ENCODE measurements at places on chromosomes 7 and 10. TPM values are rescaled to one million over a fixed set of nuclear protein-coding genes. Genes with fewer than 3 reads are reported as not detected.

GRCh38 chr10:88037623-88038022, 174.2 kb downstream of the PTEN start:
- no peak for DNase-seq
- no peaks in the 10 kb centered on the region for H3K36me3 ChIP-seq
- no peak overlapping the region for H3K4me3 ChIP-seq
- no peaks in the 10 kb centered on the region for H3K27me3 ChIP-seq

DNA sequence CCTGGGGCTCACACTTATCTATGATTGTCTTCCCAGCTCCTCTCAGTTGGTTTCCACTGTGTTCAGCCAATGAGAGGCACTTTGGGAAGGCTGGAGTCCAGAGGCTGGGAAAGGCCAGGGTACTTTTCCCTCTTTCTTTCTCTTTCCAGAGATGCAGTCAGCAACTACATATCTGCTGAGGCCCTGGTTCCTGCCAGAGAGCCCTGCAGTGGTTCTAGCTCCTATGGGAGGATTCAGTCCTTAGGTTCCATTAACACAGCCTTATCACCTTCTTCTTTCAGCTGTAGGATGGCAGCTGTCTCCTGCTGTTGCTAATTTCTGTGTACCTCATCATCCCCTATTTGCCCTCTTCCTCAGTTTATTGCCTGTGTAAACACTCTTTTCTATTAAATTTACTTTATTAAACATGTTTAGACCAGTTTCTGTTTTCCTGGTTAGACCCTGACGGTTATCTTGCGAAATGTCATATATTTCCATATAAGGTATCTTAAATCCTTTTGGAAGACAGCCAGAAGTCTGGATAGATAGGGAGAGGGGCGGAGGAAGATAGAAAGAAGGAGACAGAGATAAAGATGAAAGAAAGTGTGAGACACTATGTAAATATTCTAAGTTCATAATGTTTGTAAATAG, 100.3 kb downstream of the HGF start:
- H3K36me3 ChIP-seq = no peaks in the 10 kb centered on the region
- H3K4me1 ChIP-seq = peaks cover 5% of the 10 kb centered on the region
- no peak for DNase-seq
- no peak overlapping the region for H3K4me3 ChIP-seq

DNA sequence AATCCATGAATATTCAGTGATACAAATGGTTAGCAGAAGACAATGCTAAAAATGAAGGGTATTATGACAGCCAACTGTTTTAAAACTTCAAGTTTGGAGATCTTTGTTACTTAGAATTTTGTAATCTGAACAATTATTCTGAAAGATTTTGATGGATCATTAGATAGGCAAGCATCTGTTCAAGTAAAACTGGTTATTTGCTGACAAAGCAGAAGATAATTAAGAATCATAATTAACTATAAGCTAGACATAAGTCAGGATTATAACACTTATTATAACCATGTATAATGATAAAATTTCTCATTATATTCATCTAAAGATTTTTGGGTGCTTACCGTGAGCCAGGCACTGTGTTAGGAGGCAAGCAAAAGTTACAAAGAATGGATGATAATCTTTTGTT, 1145.1 kb downstream of the CNTNAP2 start:
- no peak for DNase-seq
- no peak overlapping the region for H3K4me3 ChIP-seq
- H3K27me3 ChIP-seq = no peaks in the 10 kb centered on the region
- no peaks in the 10 kb centered on the region for H3K4me1 ChIP-seq
- H3K36me3 ChIP-seq = no peaks in the 10 kb centered on the region

GRCh38 chr7:35848725-35849124, 47.9 kb downstream of the SEPTIN7 start:
- no peak for DNase-seq
- no peak overlapping the region for H3K27ac ChIP-seq
- H3K4me3 ChIP-seq = no peak overlapping the region
- no peaks in the 10 kb centered on the region for H3K4me1 ChIP-seq

- DNase-seq = no peak
- no peaks in the 10 kb centered on the region for H3K4me1 ChIP-seq
- no peaks in the 10 kb centered on the region for H3K36me3 ChIP-seq
- H3K27me3 ChIP-seq = no peaks in the 10 kb centered on the region
- H3K4me3 ChIP-seq = no peak overlapping the region
- no peak overlapping the region for H3K27ac ChIP-seq
These were observed 2.9 kb downstream of the HYAL4 start for GRCh38 chr7:123847868-123848267.

DNA sequence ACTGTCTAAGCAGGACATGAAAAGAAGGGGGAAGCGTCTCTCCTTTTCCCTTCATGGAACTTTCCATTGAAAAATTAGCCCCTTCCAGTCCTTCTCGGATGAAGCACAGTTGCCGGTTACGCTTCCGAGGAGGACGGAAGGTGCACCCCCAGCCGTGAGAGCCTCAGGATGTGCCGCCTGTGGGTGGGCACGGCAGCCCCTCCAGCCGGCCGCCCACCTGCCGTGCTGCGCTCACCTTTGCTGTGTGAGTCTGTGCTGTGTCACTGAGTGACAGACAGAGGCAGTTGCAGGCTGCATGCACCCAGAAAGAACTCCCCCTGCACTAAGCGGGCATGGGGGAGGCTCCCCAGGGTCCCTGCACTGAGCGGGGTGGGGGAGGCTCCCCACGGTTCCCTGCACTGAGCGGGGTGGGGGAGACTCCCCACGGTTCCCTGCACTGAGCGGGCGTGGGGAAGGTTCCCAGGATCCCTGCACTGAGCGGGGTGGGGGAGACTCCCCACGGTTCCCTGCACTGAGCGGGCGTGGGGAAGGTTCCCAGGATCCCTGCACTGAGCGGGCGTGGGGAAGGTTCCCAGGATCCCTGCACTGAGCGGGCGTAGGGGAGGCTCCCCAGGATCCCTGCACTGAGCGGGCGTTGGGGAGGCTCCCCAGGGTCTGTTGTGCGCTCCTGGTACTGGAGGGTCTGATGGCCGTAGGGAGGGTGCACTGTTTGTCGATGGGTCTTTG, 74.2 kb downstream of the DNAJB6 start:
- peaks cover 67% of the 10 kb centered on the region for H3K36me3 ChIP-seq
- H3K27me3 ChIP-seq = no peaks in the 10 kb centered on the region
- H3K4me1 ChIP-seq = peaks cover 40% of the 10 kb centered on the region
- no peak overlapping the region for H3K27ac ChIP-seq

GRCh38 chr10:61404751-61405150, 48.4 kb downstream of the TMEM26 start:
- no peaks in the 10 kb centered on the region for H3K4me1 ChIP-seq
- H3K27me3 ChIP-seq = no peaks in the 10 kb centered on the region
- no peak overlapping the region for H3K27ac ChIP-seq
- H3K4me3 ChIP-seq = no peak overlapping the region
- no peak for DNase-seq
- no peaks in the 10 kb centered on the region for H3K36me3 ChIP-seq

The AP3M1 gene
- total RNA-seq = 38.8 TPM
